Activated CD4-positive, alpha-beta T cell treated with anti-CD3 and anti-CD28 coated beads for 36 hours (primary cell): ENCODE measurements at places on chromosomes 11 and 22.

DNA sequence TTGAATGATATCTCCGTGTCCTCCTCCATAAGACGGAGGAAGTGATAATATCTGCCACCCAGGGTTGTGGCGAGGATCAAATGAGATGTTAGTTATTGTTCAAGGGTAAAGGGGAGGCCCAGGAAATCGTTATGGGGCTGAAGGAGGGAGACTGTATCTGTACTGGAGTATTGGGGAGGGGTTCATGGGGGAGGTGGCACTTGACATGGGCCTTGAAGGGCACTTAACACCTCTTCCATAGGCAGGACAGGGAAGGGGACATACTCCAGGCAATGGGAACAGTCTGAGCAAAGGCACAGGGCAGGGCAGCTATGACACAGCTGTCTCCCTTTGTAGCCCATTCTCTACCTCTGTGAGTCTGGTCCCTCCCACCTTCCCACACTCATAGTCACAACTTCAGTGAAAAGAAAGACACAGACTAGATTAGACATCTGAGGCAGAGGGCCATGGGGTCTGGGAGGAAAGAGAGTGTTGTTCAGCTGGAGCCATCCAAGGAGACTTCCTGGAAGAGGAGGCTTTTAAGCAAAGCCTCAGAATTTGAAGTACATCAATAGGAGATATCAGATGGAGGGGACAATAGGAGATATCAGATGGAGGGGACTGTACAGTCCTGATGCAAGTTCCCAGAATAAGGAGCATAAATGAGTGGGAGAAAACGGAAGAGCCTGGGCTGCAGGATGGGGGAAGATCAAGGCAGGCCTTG is 15.8 kb upstream of the DGKZ start:
- no peaks in the 10 kb centered on the region for H3K36me3 ChIP-seq
- H3K27ac ChIP-seq = peak overlapping the region; percentile 87
- peak overlapping the region; percentile 49 for H3K4me3 ChIP-seq
- H3K27me3 ChIP-seq = no peaks in the 10 kb centered on the region
- H3K4me1 ChIP-seq = peaks cover 69% of the 10 kb centered on the region
- DNase-seq = peak; percentile 69

DNA sequence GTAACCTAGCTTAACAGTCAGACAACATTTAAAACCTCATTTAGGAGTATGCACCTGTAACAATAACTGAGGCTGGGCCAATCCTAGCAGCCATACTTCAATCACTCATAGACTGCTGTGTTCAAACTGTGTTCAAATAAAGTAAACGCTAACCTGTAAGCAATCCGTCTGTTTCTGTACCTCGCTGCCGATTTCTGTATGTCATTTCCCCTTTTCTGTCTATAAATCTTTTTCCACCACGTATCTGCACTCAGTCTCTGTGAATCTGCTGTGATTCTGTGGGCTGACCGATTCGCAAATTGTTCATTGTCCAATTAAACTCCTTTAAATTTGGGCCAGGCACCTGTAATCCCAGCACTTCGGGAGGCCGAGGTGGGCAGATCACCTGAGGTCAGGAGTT is 12.3 kb downstream of the APOBEC3H start:
- H3K27ac ChIP-seq = no peak overlapping the region
- H3K27me3 ChIP-seq = no peaks in the 10 kb centered on the region
- DNase-seq = no peak
- H3K4me1 ChIP-seq = peaks cover 12% of the 10 kb centered on the region
- no peaks in the 10 kb centered on the region for H3K36me3 ChIP-seq

GRCh38 chr11:131073167-131073566 is 156.9 kb upstream of the SNX19 start:
- H3K4me3 ChIP-seq = no peak overlapping the region
- H3K27ac ChIP-seq = no peak overlapping the region
- DNase-seq = no peak
- no peaks in the 10 kb centered on the region for H3K36me3 ChIP-seq

- no peak overlapping the region for H3K4me3 ChIP-seq
- no peaks in the 10 kb centered on the region for H3K27me3 ChIP-seq
- no peaks in the 10 kb centered on the region for H3K4me1 ChIP-seq
- no peak for DNase-seq
- H3K36me3 ChIP-seq = peaks cover 12% of the 10 kb centered on the region
Measured at GRCh38 chr22:49431551-49431950, 396.1 kb downstream of the BRD1 start.

DNA sequence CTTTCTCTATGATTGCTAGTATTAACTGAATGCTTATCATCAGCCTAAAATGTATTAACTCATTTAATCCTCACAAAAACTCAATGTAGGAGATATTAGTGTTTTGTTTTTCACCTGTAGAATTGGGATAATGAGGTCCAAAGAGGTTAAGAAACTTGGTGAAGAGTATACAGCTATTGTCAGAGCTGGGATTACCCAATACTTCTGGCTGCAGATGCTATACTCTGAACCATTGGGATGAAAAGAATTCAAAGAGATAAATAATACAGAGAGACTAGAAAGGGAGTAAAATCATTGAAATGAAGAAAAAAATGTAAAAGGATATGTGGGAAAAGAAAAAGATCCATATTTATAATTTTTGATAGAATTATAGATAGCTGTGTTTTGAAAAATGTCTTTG is 137.1 kb downstream of the TRPC6 start:
- H3K27ac ChIP-seq = no peak overlapping the region
- H3K4me3 ChIP-seq = no peak overlapping the region
- no peaks in the 10 kb centered on the region for H3K27me3 ChIP-seq
- no peaks in the 10 kb centered on the region for H3K36me3 ChIP-seq
- no peak for DNase-seq

- no peak for DNase-seq
- H3K4me1 ChIP-seq = peaks cover 38% of the 10 kb centered on the region
- no peak overlapping the region for H3K27ac ChIP-seq
Measured at GRCh38 chr11:88353835-88354496, 16.4 kb upstream of the CTSC start.

- no peaks in the 10 kb centered on the region for H3K36me3 ChIP-seq
- H3K4me1 ChIP-seq = peaks cover 8% of the 10 kb centered on the region
- no peak overlapping the region for H3K4me3 ChIP-seq
- no peak for DNase-seq
Measured at GRCh38 chr11:120569861-120570260, 58.3 kb downstream of the GRIK4 start.

- no peak overlapping the region for H3K27ac ChIP-seq
- no peaks in the 10 kb centered on the region for H3K36me3 ChIP-seq
- H3K4me1 ChIP-seq = no peaks in the 10 kb centered on the region
- H3K27me3 ChIP-seq = peaks cover 6% of the 10 kb centered on the region
- peak; percentile 70 for DNase-seq
Measured at GRCh38 chr11:125345421-125346178, 150.5 kb downstream of the FEZ1 start.

DNA sequence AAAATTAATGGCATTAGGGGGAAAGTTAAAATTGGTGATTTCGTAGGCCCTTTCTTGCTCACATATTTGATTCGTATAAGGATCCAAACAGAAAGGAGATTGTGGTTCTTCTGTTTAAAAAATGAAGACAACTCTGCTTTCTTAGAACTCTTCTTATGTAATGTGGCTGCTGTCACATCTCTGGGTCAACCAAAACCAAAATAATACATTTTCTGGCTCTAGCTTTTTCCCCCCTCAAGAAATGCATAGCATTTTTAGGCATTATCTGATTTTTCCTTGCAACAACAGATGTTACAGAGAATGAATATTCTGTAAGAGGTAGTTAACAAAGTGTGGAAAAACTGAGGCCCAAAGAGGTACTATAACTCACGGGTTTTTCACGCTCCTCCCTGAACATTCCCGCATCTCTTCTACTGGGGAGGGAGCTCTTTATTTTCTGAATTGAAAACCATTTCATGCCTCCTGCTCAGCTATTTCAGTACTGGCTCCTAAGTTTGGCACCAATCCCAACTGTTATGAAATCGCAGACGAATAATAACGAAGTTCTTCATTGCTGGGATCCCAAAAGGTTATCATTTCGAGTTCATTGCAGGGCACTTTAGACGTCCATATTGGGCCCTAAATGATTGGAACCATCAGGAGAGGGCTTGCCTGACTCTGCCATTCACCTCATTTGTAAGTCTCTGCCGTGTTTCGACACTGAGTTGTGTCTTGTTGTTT is 17.1 kb downstream of the GRAP2 start:
- H3K27ac ChIP-seq = peak overlapping the region; percentile 89
- H3K36me3 ChIP-seq = peaks cover 3% of the 10 kb centered on the region
- no peak for DNase-seq
- H3K4me3 ChIP-seq = peak overlapping the region; percentile 65

DNA sequence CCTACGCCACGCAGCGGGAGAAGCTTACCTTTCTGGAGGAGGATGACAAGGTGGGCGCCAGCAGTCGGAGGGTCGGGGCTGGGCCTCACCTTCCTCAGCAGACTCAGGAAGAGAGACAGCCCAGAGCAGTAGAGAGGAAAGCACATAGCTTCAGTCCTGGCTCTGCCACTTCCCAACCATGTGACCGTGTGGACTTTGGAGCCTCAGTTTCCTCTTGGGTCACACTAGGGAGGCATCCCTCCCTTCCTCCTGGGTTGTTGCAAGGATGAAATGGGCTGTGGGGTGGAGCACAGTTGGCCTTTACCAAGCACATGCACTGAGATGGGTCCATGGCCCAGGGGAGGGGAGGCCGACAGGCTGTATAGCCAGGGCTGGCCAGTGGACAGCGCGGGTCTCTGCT is 12.9 kb downstream of the DPP3 start:
- no peak overlapping the region for H3K4me3 ChIP-seq
- H3K27ac ChIP-seq = no peak overlapping the region
- no peaks in the 10 kb centered on the region for H3K4me1 ChIP-seq
- H3K27me3 ChIP-seq = no peaks in the 10 kb centered on the region
- H3K36me3 ChIP-seq = peaks cover 24% of the 10 kb centered on the region
- DNase-seq = no peak

GRCh38 chr11:27465629-27466028 is 7.0 kb downstream of the LGR4 start:
- peaks cover 2% of the 10 kb centered on the region for H3K4me1 ChIP-seq
- no peak overlapping the region for H3K27ac ChIP-seq
- DNase-seq = no peak
- H3K36me3 ChIP-seq = no peaks in the 10 kb centered on the region

DNA sequence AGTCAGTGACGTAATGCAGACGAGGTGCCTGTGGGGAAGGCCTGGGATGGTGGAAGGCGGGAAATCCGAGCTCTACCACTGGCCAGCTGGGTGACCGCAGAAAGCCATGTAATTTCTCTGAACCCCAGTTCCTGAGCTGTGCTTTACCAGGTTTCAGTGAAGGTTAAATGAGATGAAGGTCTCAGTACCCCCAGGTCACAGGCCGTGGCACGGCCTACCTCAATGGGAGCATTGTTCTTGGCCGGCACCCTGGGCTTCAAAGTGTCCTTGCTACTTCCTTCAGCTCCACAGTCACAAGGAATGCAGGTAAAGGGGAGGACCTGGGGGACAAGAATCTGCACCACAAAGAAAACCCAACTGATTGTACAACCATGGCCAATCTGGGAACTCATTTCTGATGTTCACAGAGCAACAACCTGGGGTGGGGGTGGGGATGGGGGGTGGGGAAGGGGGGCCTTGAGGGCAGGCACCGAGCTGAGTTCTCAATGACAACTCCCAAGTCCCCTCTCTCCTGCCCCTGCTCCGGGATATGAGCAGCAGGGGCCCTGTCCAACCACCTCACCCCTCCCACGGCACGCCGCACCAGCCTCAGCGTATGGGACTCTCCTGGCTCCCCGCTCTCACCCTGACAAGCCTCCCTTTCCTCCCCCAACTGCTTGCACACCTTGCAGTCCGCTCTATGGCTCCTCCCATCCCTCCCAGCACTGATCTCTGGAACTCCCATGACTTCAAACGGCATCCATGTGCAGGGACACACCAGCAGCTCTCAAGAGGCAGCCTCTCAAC is 59.1 kb upstream of the ARFGAP3 start:
- no peak for DNase-seq
- H3K4me1 ChIP-seq = peaks cover 11% of the 10 kb centered on the region
- no peak overlapping the region for H3K4me3 ChIP-seq
- no peak overlapping the region for H3K27ac ChIP-seq
- no peaks in the 10 kb centered on the region for H3K27me3 ChIP-seq
- no peaks in the 10 kb centered on the region for H3K36me3 ChIP-seq

DNA sequence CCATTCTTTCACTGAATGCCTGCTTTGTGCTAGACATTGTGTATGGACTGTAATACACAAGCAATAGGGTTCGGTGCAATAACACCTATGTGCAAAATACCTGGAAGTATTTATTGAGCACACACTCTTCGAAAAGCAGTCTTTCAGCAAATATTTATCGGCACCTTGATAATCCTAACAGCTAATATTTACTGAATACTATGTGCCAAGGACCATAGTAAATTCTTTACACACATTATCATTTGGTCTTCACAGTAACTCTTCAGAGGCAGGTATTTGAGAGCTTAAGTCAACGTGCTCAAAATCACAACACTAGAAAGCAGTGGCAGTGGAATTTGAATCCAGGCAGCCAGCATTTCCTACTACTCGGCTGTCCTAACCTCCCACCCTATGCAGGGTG is 2.2 kb downstream of the B3GNT6 start:
- DNase-seq = no peak
- peaks cover 4% of the 10 kb centered on the region for H3K4me1 ChIP-seq
- H3K36me3 ChIP-seq = no peaks in the 10 kb centered on the region

DNA sequence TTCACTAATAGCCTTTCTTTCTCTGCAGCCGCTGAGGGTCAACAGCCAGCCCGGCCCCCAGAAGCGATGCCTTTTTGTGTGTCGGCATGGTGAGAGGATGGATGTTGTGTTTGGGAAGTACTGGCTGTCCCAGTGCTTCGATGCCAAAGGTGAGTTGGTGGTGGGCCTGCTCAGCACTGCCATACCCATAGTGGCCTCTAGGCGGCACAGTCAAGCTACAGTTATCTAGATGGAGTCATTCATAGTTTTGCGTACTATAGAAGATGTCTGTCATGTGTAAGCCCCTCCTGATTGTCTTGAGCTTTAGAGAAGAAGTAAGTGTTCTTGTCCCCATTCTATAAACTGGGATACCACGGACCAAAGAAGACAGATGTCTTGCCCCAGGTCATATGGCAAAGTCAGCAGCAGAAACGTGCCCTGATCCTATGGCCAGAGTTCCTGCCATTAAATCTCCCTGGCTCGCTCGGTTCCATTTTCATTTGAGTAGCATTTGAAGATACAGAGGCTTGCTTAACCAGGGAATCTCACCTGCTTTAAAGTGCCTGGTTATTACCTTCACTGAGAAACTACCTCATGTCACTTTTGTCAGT is 42.1 kb upstream of the CRTAM start:
- no peak overlapping the region for H3K27ac ChIP-seq
- H3K4me1 ChIP-seq = peaks cover 2% of the 10 kb centered on the region
- H3K36me3 ChIP-seq = peaks cover 17% of the 10 kb centered on the region
- no peak overlapping the region for H3K4me3 ChIP-seq
- peak; percentile 84 for DNase-seq
- no peaks in the 10 kb centered on the region for H3K27me3 ChIP-seq

- no peaks in the 10 kb centered on the region for H3K36me3 ChIP-seq
Measured at GRCh38 chr22:50260434-50260800, 1.1 kb downstream of the MAPK12 start.

GRCh38 chr22:34129691-34130486 is 209.6 kb upstream of the LARGE1 start:
- no peak overlapping the region for H3K27ac ChIP-seq
- no peak overlapping the region for H3K4me3 ChIP-seq
- H3K4me1 ChIP-seq = no peaks in the 10 kb centered on the region
- no peak for DNase-seq
- peaks cover 2% of the 10 kb centered on the region for H3K27me3 ChIP-seq

GRCh38 chr22:30188911-30189310 is 57.6 kb downstream of the LIF start:
- H3K4me1 ChIP-seq = peaks cover 74% of the 10 kb centered on the region
- H3K4me3 ChIP-seq = no peak overlapping the region
